ENCODE measurements at places on chromosomes 3 and 15.

DNA sequence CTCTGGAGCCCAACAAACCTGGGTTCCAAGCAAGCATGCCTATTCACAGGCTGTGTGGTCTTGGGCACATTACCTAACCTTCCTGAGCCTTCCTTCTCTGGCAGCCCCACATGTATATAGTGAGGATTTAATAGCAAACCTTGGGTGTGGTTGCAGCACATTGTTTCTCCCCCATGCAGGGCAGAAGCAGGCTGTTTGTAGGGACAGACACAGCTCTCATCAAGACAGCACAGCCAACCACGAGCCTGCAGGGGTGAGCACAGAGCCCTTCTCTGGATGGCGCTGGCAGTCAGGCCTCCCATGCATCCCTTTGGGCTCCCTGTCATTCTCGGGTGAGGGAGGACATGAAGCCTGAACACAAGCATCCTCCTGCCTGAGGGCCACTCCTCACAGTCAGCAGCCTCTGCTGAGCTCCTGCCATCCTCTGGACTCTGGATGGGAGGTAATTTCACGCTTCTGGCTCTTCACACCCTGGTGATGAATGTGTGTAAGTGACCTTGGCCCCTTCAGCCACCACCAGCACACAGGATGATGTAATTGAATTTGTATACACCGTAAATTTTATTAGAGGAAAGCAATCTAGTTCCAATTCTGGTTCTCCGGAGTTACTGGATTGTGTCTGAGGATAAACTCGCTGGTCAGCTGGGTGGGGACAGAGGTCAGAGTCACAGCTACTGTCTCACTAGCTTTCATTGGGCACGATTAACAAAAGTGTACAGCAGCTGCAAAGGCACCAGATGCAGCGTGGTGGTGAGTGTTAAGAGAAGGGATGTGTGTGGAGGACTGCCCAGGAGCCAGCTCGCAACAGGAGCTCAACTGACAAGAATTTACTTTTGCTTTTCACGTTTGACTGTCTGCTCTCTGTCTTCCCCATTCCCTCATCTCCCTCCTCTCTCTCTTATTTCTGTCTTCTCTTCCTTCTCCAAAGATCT lies 118.1 kb downstream of the CLSTN2 start:
- no peak for DNase-seq

GRCh38 chr3:124351430-124352148 lies 359.7 kb upstream of the ROPN1 start:
- peak; percentile 81 for DNase-seq

GRCh38 chr3:30752970-30753369 lies 141.5 kb downstream of the GADL1 start:
- no peak for DNase-seq

- DNase-seq: no peak
These were observed 13.9 kb downstream of the ELL3 start for GRCh38 chr15:43762824-43763223.

DNA sequence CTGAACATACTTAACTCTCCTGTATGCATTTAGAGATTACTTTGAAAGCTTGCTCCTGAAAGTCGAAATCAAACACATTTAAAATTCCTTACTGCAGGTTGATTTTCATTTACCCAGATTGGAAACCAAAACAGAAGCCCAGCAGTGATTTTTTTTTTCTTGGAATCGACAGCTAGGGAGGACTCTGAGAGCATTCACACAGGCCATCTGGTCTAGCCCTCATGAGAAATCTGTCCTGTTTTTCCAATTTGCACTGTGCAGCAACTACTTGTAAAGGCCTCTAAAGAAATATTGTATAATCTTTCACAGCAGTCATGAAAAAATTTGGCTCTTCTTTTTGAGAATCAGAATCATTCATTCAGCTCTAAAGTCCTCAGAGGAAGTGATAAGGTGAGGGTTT lies 179.2 kb downstream of the KCNAB1 start:
- DNase-seq: no peak

GRCh38 chr3:9448643-9449042 lies 51.2 kb downstream of the SETD5 start:
- DNase-seq: no peak

GRCh38 chr3:132399054-132399929 lies 18.0 kb upstream of the DNAJC13 start:
- peak; percentile 38 for DNase-seq

GRCh38 chr3:87009271-87009670 lies 18.3 kb upstream of the VGLL3 start:
- DNase-seq: no peak

- no peak for DNase-seq
These were observed 185.7 kb upstream of the THRB start for GRCh38 chr3:24680214-24680967.
